ENCODE measurements at places on chromosomes 2 and 18. TPM values are rescaled to one million over a fixed set of nuclear protein-coding genes. Genes with fewer than 3 reads are reported as not detected.

The KCNIP3 gene
- 1.8 TPM for polyA plus RNA-seq

The ANKRD30BL gene
- polyA plus RNA-seq: 0.07 TPM

DNA sequence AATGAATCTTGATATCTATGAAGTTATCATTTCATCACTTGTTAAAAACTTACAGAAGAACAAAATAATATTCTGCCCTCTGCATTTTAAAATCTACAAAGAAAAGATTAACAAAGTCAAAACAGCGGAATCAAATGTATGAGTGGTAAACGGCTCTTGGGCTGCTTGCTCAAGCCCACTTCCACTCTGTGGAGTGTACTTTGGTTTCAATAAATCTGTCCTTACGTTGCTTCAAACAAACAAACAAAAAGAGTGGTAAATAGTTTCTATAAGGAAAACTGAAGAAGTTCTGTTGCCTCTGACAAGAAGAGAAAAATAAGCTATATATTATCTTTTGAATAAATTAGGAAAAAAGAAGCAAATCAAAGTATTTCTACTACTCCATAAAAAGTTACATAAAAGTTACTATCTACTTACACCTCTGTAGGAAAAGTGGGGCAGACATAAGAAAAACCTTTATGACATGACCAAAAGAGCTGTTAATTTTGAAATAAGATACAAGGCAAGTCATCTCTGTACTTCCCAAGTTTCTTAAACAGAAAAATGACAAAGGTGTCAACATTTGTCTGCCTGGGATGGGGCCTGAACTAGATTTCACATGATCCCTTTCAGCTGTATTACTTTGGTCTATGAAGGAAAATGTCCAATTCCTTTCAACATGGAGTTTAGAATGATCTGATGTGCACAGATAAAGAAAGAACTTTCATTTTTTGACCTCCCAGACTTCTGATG, 56.5 kb downstream of the MGAT4A start:
- DNase-seq: no peak
- H3K27me3 ChIP-seq: no peaks in the 10 kb centered on the region
- H3K27ac ChIP-seq: no peak overlapping the region
- no peaks in the 10 kb centered on the region for H3K4me1 ChIP-seq
- no peaks in the 10 kb centered on the region for H3K36me3 ChIP-seq
- no peak overlapping the region for H3K4me3 ChIP-seq

GRCh38 chr2:71713581-71714580, 260.5 kb downstream of the DYSF start:
- H3K4me3 ChIP-seq: no peak overlapping the region
- no peaks in the 10 kb centered on the region for H3K36me3 ChIP-seq
- H3K4me1 ChIP-seq: peaks cover 18% of the 10 kb centered on the region
- peak; percentile 60 for DNase-seq

The RUFY4 gene
- 0.73 TPM for polyA plus RNA-seq

- H3K27ac ChIP-seq: no peak overlapping the region
- peaks cover 16% of the 10 kb centered on the region for H3K4me1 ChIP-seq
- DNase-seq: no peak
- no peak overlapping the region for H3K4me3 ChIP-seq
- no peaks in the 10 kb centered on the region for H3K27me3 ChIP-seq
- peaks cover 41% of the 10 kb centered on the region for H3K36me3 ChIP-seq
Measured at GRCh38 chr2:190999058-190999457, 14.9 kb downstream of the STAT1 start.

GRCh38 chr2:58098254-58099095, 51.9 kb downstream of the VRK2 start:
- no peaks in the 10 kb centered on the region for H3K27me3 ChIP-seq
- no peak overlapping the region for H3K27ac ChIP-seq
- no peak for DNase-seq

- H3K4me1 ChIP-seq: peaks cover 37% of the 10 kb centered on the region
- H3K36me3 ChIP-seq: no peaks in the 10 kb centered on the region
- H3K4me3 ChIP-seq: no peak overlapping the region
- no peaks in the 10 kb centered on the region for H3K27me3 ChIP-seq
Measured at GRCh38 chr2:215692387-215693079, 256.7 kb upstream of the FN1 start.

DNA sequence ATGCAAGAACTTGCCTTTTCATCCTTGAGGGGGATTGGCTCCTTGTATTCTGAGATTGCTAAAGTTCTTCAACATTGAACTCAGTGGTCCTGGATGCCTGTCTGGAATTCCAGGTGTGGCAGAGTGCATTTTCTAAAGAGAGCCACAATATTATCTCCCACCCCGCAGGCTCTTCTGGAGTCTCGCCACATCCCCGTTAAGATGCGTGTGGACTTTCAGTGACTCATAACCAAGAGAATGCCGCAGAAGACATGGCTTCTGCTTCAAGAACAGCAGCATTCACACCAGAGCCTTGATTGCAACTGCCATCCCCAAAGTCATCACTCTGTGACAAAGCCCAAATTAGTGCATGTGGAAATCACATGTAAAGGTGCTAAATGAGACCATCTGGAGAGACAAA, 142.7 kb downstream of the CDH20 start:
- no peaks in the 10 kb centered on the region for H3K27me3 ChIP-seq
- no peaks in the 10 kb centered on the region for H3K36me3 ChIP-seq
- no peaks in the 10 kb centered on the region for H3K4me1 ChIP-seq
- no peak for DNase-seq
- no peak overlapping the region for H3K4me3 ChIP-seq

The ADCY3 gene
- 3.5 TPM for polyA plus RNA-seq

GRCh38 chr18:21254576-21254975, 12.5 kb downstream of the GREB1L start:
- no peaks in the 10 kb centered on the region for H3K27me3 ChIP-seq
- no peak for DNase-seq
- H3K4me1 ChIP-seq: no peaks in the 10 kb centered on the region
- no peaks in the 10 kb centered on the region for H3K36me3 ChIP-seq

DNA sequence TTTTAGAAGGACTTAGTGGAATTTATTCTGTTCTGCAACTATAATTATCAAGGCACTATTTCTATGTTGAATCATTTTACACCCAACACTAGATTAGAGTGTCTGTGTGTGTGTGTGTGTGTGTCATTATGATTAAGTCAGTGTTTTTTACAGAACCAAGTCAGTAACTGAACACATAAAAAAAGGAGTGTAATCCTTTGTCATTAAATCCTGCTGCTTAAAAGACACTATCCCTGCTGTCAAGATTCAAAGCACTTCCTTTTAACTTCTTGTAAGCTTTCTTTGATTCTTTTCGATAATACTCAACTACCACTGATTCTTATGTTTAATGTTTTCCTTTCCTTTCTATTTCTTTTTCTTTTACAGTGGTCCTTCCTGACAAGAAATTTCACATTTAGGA, 306.7 kb downstream of the ZNF804A start:
- no peak overlapping the region for H3K27ac ChIP-seq
- H3K4me3 ChIP-seq: no peak overlapping the region
- H3K27me3 ChIP-seq: no peaks in the 10 kb centered on the region
- H3K36me3 ChIP-seq: no peaks in the 10 kb centered on the region
- no peak for DNase-seq
- H3K4me1 ChIP-seq: no peaks in the 10 kb centered on the region

The SLC4A1AP gene
- polyA plus RNA-seq: 11.3 TPM

The PRSS56 gene
- not detected for polyA plus RNA-seq

GRCh38 chr18:21747268-21747667, 6.7 kb downstream of the MIB1 start:
- no peaks in the 10 kb centered on the region for H3K27me3 ChIP-seq
- no peak overlapping the region for H3K27ac ChIP-seq
- H3K4me3 ChIP-seq: no peak overlapping the region
- no peak for DNase-seq
- H3K36me3 ChIP-seq: no peaks in the 10 kb centered on the region

DNA sequence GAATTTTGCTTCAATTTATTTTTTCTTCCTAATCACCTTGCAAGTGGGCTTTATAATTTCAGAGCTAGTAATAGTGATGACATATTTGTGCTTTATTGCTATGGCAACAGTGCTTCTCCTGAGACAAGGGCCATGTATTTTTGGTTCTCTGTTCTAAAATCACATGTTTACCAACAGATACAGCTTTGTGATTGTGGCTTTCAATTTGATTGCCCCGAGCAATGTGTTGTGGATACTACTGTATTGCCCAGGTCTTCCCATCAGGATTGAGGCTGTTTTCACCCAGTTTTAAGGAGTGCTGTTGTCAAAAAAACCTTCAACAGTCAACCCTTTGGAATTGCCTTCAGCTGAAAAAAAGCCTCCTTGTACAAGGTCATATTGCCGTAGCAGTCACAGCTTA, 841.4 kb upstream of the VRK2 start:
- no peak overlapping the region for H3K4me3 ChIP-seq
- H3K36me3 ChIP-seq: no peaks in the 10 kb centered on the region
- H3K27me3 ChIP-seq: no peaks in the 10 kb centered on the region
- H3K27ac ChIP-seq: no peak overlapping the region
- DNase-seq: no peak

DNA sequence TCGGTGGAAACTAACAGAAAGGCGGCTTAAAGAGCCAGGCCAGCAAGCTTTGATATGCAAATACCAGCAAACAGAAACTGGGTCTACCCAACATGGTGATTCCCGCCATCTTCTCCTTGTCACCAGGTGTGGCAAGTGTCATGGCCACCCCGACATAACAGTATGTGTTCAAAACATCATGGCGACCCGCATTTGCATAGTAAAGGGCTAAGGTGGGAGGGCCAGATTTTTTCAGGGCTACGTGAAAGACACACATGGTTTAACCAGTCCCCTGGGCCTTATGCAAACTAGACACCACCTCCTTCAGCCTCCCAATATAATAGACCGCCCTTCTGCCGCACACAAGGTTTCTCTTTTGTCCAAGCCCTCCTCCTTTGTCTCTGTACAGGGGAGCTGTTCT, 260.4 kb downstream of the METTL4 start:
- no peak overlapping the region for H3K4me3 ChIP-seq
- no peaks in the 10 kb centered on the region for H3K27me3 ChIP-seq
- no peaks in the 10 kb centered on the region for H3K36me3 ChIP-seq
- no peak for DNase-seq
- H3K27ac ChIP-seq: no peak overlapping the region
- no peaks in the 10 kb centered on the region for H3K4me1 ChIP-seq

DNA sequence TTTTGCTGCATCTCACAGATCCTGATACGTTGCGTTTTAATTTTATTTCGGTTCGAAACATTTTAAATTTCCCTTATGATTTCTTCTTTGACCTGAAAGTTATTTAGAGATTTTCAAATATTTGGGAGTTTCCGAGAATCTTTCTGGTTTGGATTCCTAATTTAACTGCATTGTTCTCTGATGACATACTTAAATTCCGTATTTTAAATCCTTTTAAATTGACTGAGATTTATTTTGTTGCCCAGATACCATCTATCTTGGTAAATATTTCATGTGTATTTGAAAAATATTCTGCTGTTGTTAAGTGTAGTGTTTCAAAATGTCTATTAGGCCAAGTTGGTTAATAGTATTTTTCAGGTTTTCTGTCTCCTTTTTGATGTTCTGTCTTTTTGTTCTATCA, 37.7 kb downstream of the MROH2A start:
- no peaks in the 10 kb centered on the region for H3K36me3 ChIP-seq
- H3K27ac ChIP-seq: no peak overlapping the region
- no peaks in the 10 kb centered on the region for H3K27me3 ChIP-seq

DNA sequence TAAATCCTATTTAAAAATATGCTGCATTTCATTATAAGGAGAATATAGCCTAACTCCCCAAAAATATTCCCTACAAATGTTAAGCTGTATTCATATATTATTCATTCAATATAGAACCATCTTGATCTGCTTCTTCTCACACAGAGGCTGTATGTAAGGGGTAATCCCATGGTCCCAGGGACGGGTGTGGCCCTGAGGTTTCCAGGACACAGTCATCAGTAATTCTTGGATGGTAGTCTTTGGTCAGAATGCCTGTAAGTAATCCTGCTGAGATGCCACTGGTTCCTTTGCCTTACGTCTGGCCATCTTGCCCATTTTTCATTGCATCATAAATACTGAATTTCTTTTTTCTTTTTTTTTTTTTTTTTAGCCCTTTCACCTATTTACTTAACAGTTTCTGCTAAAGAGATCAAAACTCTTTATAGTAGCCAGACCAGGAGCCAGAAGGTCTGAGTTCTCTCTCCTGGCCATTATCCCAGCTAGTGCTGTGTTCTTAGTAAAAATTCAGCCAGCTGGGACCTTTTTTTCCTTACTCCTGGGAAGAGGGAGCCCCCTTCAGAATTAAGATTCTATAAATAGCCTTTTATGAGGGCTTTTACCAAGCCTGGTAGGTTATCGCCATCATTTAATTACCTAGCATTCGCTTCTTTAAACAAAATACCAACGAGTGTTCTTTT, 134.9 kb downstream of the SOX11 start:
- no peak for DNase-seq
- H3K27ac ChIP-seq: no peak overlapping the region
- no peaks in the 10 kb centered on the region for H3K4me1 ChIP-seq
- no peak overlapping the region for H3K4me3 ChIP-seq
